Adipocyte (in vitro differentiated cells): ENCODE measurements at places on chromosomes 16 and 17.
A peak's percentile ranks its signal among the peaks of the same experiment; 100 is the strongest.

GRCh38 chr16:85642762-85643358, 29.7 kb downstream of the GSE1 start:
- DNase-seq: no peak

DNA sequence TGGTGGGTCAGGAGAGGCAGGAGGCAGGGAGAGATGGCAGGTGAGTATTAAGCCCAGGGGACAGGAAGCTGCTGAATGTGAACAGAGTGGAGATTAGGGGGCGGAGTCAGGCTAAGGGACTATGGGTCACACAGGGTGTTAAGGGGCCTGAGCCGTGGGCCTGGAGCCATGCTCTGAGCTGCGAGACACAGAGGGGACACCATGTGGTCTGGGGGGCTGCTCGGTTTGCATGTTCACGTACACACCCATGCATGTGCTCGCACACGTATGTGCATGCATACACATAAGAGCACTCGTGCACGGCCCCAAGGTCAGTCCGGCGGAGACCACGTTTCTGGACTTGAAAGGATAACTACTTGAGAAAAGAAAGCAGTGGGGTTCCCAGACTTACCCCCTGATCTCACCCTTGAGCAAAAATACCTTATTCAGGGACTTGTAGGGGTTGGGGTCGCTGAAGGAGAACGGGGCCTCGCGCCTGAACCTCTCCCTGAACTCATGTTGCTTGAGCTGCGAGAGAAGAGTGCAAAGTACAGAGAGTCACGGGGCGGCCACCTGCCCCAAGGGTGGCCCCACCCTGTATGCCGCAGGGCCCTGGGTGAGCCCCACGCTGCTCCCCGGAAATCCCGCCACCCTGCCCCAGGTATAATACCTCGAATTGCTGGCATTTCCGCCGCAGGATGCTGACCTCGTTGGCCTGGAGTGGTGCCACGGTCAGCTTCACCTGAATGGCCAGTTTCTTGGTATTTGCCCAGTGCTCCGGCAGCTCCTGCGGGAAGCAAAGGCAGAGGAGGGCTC, 50.8 kb downstream of the DNAH17 start:
- DNase-seq: no peak

DNA sequence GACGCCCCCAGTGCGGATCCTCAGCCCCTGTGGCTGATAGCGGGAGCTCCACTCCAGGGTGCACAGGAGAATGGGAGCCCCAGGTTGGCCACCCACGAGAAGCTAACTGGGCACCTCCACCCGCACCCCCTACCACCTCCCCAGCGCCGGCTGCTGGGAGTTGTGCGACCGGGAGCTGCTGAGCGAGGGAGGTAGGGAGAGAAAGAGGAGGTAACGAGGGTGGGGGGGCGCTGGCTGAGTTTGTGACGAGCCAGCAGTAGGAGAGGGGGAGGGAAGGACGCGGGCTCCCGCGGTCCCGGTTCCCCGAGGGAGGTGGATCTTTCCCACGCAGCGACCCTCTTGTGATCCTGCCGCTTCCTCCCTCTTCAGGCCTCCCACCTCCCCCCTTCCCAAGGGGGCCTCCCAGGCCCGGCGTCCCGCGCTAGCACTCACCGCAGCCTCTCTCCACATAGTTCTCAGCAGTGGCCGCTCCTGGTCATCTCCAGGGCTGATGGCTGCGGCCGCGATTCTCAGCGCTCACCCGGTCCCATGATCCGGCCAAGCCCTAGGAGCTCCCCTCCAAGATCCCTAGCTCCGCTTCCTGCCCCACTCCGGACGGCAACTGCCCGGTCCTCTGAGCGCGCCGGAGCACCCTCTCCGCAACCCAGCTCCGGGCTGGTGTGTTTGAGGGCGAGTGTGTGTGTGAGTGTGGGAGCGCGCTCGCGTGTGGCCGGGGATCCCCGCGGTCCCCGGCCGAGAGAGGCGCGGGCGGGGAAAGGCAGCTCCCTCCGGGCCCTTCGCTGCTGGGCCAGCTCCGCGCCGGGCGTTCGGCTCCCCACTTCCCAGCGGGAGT, at the start of gene GRIN2A:
Gene GRIN2A, minus strand, starts transcription at position 207 of the 832 bp plus-strand sequence. CDS start 2,017 bp downstream, outside the sequence.
- DNase-seq: peak; percentile 20

DNA sequence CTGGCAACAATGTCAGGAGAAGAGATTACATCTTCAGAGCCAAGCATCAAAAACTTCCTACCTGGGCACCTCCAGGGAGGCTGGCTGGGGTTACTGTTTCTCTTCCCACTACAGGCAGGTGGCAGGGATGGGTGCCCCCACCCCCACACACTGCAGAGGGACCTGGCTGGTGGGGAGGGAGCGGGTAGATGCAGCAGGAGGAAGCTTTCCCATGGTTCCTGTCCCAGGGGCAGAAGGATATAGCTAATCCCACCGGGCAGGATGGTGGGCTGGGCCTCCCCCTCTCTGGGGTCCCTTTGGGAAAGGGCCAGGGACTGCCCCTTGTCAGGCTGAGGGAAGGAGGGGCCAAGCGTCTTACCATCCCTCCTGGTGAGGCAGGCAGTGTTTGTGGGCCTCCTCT, 16.7 kb upstream of the MTMR4 start:
- DNase-seq: no peak

DNA sequence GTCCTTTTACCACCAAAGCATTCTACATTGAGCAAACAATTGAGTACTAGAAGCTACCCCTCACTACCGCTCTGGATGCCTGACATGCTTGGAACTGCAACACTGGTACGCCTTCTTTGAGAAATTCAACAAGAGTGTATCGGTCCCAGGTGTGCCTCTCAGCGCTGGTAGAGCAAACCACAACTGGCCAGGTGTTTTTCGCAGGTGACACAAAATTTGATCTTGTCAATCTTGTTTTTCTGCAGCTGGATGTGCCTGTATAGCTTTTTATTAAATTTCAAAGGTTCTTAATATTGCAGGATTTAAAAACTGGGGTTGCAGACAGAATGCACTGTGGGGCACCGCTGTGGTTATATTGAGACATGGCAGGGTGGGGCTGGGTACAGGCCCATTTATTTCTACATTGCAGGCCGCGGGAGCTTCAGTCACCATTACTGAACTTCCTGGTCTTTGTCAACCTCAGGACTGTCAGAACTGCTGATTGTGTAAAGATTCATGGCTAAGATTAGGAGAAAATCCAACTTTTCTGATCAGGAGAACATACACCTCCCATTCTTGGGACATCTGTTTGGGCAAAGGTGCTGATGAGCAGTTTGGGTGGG, 4.5 kb upstream of the SNX20 start:
- DNase-seq: no peak

- peak; percentile 49 for DNase-seq
Measured at GRCh38 chr17:75181608-75182318, 996 bp downstream of the SUMO2 start.

DNA sequence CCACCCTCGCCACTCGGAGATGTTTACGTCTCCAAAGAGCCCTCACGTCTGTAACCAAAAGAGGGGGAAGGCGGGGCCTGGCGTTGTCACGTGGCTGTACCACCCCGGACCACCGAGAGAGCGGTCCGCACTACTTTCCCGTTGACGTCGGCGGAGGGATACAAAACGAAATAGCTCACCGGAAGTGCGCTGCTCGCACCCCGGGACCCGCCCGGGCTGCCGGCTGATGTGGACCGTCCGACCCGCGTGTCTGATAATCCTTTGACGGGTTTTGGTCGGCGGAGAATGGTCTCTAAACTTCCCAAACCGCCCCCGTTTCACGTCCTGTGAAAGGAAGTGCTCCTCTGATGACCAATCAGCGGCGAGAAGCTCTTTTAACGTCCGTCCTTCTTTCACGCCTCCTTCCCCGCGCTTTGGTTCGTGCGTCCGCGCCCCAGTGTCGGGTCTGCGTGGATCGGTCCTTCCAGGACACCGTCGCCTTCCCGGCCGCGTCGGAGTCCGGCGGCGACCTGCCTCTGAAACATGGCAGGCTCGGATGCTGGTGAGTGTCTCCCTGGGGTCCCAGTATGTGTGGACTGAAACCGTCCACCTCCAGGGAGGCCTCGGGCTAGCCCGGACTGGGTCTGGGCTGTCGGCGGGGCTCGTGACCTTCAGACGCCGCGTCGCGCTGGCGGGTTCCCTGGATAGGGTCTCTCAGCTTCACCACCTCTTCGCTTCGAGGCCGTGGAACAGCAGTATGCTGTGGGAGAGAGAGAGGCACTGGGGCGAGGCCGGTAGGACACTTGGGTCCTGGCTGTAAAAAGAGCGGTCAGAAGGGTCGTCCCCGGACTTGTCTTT, at the start of gene CEP95:
Gene CEP95, plus strand, starts transcription at position 402 of the 837 bp plus-strand sequence. Its CDS starts 121 bp downstream, at position 523.
- peak; percentile 98 for DNase-seq

DNA sequence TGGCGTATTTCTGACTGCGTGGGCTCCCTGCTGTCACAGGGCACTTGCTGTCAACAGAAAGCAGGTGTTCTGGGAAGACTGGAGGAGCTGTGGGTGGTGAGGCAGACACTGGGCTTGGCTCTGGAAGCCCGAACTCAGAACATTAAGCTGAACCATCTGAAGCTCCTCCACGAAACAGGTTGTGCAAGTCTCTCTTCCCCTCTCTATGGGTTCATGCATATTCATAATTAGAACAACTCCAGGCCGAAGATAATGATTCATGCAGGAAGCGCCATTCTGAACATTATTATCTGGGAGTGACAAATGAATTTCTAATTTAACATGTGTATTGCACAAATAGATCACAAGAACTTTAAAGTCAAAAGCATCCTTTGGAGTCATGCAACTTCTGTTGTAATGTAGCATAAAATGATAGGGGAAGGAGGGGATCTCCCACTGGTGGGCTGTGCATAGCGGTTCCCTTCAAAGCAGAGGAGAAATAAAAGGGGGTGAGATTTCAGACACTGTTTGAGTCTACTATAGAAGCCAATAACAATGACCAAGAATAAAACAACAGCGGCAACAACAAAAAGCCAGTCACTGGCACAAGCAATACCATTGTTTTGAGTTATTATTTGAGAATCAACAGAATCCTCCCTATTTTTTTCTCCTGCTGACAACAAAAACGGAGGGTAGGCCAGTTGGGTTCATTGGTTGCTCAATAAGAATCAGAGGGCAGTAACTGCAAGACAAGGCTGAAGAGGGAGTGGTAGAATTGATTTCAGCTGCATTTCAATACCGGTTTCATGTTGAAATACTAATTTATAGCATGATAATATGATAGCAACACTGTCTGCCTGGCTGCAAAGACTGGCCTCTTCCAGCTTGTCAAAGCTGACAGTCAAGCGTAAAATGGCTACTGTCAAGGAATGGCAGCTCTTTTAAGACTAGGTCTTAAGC, 407.3 kb downstream of the XYLT1 start:
- no peak for DNase-seq

DNA sequence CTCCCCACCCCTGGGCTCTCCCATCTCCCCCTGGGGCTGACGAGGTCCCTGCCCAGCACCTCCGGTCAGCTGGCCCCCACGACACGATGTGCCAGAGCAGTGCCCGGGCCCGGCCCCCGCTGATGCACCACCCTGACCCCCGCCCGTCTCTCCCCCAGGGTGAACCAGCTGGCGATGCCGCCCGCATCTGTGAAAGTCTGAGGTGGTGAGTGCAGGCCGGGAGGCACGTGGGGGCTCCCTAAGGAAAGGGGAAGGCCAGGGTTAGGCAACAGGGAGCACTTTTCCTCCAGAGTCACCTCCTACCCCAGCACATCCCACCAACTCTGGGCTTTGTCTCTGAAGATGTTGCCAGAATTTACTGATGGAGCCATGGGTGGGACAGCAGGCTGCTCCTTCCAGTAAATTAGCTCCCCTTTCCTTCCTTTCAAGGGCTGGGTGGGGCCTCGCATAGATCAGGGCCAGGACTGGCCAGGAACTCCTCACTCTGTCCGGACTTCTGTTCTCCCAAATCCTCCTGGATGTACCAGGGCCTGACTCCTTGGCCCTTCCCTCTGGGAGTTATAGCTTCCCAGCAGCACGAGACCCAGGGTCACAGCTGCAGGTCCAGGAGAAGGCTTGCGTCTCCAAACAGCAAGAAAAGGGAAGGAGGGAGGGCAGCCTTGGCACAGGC, 18.3 kb downstream of the MYBBP1A start:
- DNase-seq: no peak

DNA sequence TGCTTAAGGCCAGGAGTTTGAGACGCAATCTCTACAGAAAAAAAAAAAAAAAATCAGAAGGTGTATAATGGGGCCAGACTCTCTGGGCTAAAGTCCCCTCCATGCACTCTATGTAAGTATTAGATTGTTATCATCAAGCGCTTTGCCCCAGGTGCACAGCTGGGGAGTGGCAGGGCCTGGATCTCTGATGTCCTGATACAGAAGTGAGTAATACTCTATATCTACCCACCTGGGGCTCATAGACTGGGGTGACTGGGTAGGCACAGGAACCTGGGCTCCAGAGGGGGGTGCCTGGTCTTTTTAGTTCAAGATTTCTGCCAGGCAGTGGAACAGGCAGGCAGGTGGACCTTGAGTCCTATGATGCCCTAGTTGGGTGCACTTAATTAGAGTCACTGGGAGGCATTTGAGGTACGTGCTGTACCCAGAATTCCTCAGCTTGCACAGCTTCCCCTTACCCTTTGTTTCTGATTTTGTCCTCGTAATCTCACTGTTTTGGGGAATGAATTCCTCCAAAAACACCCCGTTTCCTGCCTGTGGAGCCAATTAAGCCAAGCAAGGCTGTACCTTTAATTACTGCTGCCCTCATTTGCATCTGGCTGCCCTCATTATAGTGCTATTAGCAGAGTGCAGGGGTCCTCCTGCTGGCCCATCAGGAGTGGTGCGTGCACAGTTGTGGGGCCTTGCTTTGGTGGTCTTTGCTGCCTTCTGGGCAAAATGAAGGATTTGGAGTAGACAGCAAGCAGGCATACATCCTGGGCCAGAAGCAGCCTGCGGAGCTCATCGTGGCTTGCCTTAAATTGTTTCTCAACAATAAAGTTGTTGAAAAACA, 239.0 kb downstream of the SNX29 start:
- no peak for DNase-seq

DNA sequence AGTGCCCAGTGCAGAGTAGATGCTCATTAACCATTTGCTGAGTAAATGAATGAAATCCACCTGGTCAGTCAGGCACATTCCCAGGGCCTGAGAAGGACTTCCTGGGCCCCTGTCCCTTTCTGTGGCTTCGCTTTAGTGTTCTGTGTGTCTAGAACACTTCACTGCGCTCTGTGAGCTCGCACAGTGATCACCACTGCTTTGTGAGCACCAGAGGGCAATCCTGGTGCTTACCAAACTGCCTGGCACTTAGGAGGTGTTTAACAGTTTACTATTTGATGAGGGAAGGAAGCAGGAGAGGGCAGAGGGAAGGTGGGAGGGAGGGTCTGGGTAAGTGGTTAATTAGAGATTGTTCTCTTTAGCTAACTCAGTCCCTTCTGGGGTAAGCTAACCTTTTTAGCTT, 26.2 kb downstream of the SALL1 start:
- DNase-seq: no peak

GRCh38 chr16:79497606-79498350, 102.8 kb downstream of the MAF start:
- no peak for DNase-seq

- DNase-seq: no peak
Measured at GRCh38 chr17:76410328-76410965, 26.0 kb downstream of the SPHK1 start.

DNA sequence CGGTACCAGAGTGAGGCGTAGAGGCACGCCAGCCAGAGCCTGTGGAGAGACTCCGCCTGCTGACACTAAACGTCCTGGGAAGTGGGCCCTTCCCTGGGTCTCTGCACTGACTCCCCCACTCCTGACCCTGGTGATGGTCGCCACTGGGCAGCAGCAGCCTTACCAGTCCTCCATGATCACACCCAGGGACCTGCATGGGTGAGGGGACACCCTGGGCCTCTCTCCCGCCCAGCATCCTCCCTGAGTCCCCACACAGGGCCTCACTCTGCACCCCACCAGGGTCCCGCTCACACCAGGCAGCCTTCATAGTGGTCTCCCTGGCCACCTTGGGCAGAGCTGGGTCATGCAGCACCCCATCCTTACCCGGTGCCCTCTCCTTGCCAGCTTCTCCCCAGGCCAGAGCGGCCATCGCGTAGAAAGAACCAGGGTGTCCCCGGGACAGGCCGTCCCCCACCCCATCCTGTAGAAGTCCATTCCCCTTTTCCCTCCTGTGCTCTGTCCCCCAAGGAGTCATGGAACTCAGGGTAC, 10.7 kb downstream of the RGS11 start:
- no peak for DNase-seq
